ENCODE measurements at places on chromosomes 16 and 17.

GRCh38 chr17:49359990-49360795 lies 1.9 kb downstream of the ZNF652 start:
- peak; percentile 25 for DNase-seq

DNA sequence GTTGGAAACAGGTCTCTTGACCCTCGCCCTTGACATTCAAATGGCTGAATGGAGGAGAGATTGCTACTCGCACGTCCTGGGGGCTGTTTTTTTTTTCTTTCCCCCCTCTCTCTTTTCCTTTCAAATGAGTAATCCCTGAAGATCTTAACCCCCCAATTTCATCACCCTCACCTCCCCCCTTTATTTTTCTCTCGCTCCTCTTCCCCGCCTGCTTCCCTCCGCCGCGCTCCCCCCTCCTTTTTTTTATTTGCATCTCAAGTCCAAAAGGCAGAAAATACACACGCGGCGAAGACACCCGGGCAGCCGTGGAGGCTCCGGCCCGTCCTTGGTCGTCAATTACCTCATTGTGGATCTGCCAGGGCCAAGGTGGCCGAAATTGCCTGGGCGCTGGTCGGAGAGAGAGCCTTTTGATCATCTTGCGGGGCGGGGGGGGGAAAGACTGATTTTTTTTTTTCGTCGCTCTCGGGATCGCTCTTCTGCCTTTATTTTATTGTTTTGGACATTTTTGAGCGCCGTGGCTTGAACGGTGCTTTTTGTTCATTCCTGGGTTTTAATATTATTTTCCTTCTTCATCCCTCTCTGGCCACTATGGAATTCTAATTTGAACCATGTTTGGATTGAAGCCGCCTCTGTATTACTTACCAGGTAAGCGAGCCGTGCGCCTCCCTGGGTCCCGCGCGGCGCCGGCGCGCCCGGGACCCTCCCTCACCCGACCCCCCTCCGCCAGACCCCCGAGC lies 57.2 kb upstream of the GSE1 start:
- DNase-seq, result no peak

- no peak for DNase-seq
These were observed 469.9 kb downstream of the HS3ST4 start for GRCh38 chr16:26161461-26162180.

DNA sequence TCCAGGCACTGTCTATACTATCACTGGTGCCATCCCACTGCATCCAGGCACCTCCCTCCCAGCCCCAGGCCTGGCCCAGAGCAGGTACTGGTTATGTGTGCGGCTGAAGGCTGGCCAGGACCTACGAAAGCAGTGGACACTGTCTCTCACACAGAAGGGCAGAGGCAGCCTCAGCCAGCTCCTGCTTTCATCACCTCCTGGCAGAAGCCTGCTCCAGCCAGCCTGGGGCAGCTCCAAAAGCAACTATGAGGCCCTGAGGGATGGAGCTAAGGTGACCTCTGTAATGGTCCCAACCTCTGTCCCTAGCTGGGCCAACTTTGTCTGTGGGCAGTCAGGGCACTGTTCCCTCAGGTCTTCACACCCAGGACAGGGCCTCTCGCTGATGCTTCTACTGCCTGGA lies 18.8 kb downstream of the HSD11B2 start:
- no peak for DNase-seq

GRCh38 chr16:5205361-5206040 lies 107.9 kb upstream of the EEF2KMT start:
- DNase-seq, result no peak

- no peak for DNase-seq
These were observed at the start of gene MAZ for GRCh38 chr16:29806099-29806579. Gene MAZ (plus strand): TSS chr16:29806529. CDS start chr16:29806702, 173 bp downstream.

GRCh38 chr16:23359092-23359760 lies 57.1 kb downstream of the SCNN1B start:
- no peak for DNase-seq

DNA sequence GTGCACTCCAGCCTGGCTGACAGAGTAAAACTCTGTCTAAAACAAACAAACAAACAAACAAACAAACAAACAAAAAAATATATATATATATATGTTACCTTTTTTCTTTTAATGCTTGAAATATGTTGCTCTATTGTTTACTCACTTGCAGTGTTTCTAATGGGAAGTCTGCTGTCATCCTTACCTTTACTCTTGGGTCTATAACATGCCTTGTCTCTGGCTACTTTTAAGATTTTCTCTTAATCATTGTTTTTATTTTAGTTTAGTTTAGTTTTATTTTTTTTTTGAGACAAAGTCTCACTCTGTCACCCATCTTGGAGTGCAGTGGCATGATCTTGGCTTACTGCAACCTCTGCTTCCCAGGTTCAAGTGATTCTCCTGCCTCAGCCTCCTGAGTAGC lies 16.1 kb upstream of the TNRC6A start:
- DNase-seq, result no peak

- no peak for DNase-seq
These were observed 420.4 kb downstream of the GRIN2A start for GRCh38 chr16:9761870-9762269.

DNA sequence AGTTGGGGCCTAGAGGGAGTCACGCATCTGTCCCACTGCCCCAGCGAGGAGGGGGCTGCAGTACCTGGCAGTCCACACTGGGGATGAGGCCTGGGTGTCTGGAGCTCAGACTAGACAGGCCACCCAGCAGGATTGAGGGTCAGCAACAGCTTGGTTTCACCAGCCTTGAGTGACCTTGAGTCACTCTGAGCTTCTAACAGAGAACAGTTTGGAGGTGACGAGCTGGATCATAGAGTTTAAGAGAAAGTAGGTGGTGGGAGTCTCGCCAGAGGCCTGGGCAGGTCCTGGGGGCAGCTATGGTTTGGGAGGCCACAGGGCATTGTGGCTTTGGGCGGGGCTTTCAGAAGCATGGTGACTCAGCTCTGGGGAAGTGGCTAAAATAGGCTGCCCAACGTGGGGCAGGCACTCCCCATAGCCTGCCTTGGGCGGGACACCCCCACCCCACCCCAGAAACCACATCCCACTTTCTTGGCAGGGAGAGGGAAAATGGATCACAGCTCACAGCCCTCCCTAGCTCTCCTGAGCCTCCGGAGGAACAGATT lies 20.5 kb downstream of the CDC42EP4 start:
- DNase-seq, result no peak

- DNase-seq, result peak; percentile 64
These were observed 27.2 kb downstream of the HASPIN start for GRCh38 chr17:3750926-3751325.

DNA sequence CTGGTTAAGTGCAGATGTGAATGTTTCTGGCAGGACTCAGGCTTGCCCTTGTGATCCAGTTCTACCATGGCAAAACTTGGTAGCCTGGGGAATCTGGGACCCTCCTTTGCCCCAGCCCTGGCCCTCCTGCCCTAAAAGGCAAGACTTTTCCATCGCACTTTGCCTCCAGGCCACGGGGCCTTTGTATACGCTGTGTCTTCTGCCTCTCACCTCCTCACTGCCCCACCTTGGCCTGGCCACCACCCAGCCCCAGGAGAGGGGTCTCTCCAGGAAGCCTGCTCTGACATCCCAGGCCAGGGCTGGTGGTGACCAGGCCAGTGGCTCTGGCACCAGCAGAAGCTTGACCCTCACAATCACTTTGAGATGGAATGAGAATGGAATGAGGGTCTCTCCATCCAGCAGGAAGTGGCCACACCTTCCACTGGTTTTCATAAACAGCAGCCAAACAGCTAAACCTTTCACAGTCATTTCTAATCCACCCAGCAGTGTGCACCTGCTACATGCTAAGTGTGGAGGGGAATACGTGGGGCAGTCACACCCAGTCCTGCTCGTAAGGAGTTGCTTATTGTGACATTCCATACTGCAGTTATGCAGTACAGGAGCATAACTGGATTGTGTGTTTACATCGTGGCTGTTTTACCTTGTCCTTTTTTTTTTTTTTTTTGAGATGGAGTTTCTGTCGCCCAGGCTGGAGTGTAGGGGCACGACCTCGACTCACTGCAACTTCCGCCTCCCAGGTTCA lies 1.6 kb upstream of the MRPL38 start:
- no peak for DNase-seq

DNA sequence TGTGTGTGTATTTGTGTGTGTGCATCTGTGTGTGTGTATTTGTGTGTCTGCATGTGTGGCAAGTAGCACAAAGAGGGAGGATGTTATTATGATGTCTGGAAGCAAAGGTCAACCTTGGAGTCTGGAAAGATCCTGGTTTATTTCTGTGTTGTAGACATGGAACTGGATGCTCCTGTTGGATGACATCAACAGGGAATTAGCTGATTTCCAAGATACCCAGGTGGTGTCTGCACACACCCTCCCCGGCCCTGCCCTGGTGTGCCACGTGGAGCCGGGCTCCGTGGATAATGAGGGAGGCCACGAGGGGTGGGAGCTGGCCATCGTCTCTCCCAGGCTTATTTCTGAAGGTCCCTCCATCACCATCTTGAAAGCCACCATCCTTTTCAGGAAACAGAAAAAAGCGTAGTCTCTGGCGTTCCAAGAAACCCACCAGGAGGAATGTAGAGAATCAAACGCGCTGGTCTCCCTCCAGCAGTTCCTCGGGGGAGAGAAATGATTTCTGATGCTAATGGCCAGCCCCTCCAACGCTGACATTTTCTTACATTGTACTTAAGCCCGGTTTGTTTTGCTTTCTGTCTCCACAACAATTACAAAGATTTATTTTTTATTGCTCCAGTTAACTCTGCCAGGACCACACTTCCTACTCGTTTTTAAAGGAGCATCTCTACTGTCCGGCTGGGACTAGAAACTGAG lies 93.3 kb downstream of the FOXL1 start:
- DNase-seq, result no peak

DNA sequence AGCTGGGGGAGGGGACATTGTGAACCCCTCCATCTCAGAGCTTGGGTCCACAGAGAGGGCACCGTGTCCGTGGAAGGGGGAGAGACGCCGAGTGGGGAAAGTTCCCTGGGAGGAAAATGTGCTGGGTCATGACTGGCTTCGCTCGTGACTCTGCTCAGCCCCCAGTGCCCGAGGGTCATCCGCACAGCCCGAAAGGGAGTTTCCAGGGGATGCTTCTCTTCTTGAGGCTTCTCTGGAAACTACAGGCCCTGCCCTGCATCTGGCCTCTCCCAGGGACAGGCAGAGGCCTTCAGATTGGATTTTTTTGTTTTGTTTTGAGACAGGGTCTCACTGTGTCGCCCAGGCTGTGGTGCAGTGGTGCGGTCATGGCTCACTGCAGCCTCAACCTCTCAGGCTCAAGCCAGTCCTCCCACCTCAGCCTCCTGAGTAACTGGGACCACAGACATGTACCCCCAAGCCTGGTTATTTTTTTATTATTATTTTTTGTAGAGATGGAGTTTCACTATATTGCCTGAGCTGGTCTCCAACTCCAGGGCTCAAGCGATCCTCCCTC lies 9.8 kb upstream of the GSE1 start:
- no peak for DNase-seq

GRCh38 chr16:51864575-51864974 lies 682.4 kb downstream of the TOX3 start:
- DNase-seq, result no peak

DNA sequence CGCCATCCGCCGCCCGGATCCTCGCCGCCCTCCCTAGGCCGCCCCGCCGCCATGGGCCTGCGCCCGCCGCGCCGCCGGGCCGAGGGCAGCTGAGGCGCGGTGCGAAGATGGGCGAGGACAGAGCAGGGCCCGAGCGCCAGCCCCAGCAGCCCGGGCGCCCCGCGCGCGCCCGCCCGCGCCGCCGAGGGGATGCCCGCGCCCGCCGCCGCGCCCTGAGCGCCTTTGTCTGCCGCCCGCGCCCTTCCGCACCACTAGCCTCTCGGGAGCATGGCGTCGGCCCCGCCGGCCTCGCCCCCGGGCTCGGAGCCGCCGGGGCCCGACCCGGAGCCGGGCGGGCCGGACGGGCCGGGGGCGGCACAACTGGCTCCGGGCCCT lies 278 bp downstream of the RAB11FIP3 start:
- no peak for DNase-seq

DNA sequence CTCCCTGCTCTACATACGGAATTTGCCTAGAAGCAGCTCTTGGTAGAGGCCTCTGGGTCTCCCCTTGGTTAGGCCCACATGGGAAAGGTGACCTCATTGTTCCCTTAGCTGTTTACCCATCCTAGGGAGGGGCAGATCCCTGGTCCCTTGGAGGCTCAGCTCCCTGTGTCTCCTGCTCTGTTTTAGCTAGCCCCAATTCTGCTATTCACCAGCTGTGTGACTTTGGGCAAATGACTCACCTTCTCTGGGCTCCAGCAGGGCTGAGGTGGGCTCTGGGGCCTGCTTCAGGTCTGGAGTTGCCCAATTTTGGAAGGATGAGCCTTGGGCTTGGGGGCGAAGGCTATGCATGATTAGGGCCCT lies 3.9 kb downstream of the ABCC3 start:
- no peak for DNase-seq

GRCh38 chr17:41363881-41364280 lies 5.7 kb downstream of the KRT33B start:
- DNase-seq, result no peak

- DNase-seq, result no peak
These were observed 20.2 kb downstream of the SLC16A3 start for GRCh38 chr17:82248815-82249674.

GRCh38 chr16:56984639-56985038 lies 4.7 kb upstream of the NLRC5 start:
- DNase-seq, result no peak

GRCh38 chr17:32256012-32256700 lies 9.5 kb upstream of the RHBDL3 start:
- no peak for DNase-seq

GRCh38 chr17:40471846-40472732 lies 28.8 kb downstream of the IGFBP4 start:
- DNase-seq, result no peak

DNA sequence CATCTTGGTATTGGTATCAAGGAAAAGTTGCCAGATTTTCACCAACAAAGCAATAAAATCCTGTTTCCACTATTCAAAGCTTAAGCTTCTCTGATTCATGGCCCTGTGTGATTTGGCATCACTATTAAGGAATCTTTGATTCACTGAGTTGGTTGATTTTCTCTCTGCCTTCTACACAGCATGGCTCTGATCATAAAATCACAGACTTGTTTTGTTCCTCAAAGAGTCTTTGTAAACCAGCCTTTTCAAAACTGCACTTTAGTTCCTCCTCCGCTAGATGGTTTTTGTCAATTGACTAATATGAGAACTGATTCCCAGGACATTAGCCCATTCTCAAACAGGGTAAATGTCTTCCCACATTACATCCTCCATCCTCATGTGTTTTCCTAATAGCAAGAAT lies 197.6 kb downstream of the DNAH9 start:
- DNase-seq, result no peak

GRCh38 chr17:8822401-8823035 lies 23.4 kb upstream of the MFSD6L start:
- DNase-seq, result no peak

- DNase-seq, result no peak
These were observed 2.5 kb upstream of the MYH4 start for GRCh38 chr17:10471858-10472257.

All from CD4-positive, alpha-beta T cell treated with Interleukin-6 at 100 ng/mL for 8 hours (primary cell).